ENCODE measurements at places on chromosomes 3 and 15.

DNA sequence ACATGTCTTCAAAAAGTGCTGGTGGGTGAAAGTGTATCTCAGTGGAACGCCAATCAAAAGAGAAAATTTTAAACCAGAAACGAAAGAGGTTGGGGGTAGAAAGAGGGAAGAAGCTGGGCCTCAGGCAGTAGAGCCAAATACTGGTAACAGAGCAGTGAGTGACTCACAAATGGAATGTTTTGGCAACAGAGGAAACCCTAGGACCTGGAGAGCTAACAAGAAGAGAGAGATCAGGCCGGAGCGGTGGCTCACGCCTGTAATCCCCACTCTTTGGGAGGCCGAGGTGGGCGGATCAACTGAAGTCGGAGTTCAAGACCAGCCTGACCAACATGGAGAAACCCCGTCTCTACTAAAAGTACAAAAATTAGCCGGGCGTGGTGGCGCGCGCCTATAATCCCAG, 450.8 kb upstream of the NAALADL2 start:
- no peak for DNase-seq

GRCh38 chr3:48684480-48685143, 1.1 kb downstream of the NCKIPSD start:
- DNase-seq: peak; percentile 25

DNA sequence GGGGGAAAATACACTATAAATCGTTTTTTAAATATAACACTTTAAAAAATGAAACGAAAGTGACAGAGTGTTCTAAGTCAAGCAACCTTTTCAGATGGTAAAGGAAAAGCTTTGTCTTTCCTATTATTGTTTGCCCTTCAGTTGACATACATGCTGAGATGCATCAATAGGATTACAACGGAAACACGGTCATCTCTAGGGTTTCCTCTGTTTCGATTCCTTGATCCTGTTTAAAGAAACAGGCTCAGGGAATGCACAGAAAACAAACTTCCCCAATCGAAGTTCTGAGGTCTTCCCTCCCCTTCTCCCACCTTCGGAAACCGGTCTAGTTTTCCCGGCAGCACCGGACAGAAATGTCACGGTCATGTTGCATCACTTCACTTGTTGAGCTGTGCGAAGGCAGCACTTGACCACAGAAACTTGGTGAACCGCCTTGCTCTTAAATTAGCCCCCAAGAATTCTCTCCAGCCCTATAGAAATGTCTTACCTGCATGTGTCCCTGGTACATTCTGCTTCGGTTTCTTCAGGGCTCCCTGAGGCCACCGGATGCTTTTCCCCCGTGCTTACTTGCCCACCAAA, 556 bp downstream of the PEX5L start:
- no peak for DNase-seq

DNA sequence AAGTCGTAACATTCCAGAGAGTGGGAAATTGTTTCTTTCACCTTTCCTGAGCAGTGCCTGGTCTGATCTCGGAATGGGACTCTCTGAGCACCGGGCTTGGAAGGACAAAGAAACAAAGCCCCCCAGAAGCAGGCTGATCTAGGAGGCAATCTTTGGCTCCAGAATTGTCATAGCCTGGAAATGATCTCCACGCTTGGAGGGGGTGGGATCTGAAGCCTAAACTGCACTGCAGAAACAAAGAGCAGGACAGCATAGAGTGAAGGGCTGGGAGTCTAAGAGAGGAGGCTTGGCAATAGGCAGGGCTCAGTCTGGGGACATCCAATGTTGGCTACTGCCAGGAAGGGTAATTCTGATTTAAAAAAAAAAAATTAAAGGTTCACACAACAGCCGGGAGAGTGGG, 1.9 kb downstream of the CRABP1 start:
- DNase-seq: no peak

DNA sequence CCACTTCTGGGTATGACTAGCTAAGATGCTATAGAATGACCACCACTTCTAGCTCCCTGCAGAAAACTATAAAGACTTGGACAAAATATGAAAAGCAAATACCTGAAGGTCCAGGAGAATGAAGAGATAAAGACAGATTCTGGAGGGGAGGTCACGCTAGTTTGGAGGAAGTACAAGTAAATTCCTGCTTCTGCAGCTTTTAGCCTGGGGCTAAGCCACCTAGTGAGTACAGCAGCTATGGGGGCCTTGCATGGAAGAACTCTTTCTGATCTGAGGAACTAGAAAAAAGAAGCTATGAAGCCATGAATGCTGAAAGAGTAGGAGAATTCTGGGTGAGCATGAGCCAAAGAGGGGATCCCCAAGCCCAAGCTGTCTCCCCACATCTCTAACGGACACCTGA, 29.8 kb downstream of the NRG4 start:
- DNase-seq: no peak

DNA sequence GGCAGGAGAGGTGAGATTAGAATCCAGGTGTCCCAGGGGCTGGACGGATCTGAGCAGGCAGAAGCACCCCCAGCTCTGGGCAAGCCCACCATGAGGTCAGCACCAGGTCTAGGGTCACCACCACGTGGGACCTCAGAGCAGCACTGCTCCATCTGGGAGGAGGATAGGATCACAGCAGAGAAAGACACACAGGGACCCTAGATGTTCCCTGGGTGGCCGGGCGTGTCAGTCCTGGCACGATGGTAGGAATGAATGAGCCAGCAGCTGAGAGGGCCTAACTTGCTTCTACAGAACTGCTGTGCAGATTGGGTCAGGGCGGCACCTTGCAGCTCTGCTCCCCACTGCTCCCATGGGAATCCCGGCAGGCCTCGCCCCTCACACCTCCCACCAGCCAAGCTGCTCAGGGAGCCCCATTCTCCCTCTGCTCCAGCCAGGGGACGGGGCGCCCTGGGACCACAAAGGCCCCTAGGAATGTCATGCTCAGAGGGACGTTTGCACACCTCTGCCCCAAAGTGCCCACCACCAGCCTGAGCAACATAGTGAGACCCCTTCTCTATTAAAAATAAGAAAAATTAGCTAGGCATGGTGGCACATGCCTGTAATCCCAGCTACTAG, 66.3 kb downstream of the ZNF445 start:
- no peak for DNase-seq

DNA sequence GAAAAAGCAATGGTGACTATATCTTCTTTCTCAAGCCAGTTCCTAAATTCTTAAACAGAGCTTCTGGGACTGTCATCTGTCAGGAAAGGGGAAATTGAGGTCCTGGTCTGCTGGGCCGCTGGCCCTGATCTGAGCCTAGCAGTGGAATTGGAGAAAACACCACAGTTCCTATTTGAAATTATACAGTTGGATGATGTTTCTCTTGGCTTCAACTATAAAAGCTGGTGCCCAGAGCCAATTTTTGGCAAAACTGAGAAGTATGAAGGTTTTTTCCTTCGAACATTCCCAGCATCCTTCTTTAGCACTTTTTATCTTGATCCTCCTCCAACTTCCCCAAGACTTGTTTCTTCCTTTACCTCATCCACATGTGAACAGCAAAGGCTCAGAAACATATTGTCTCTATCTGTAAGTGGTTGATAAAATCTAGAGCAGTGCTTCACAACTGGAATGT, 83.9 kb downstream of the CD47 start:
- no peak for DNase-seq

- no peak for DNase-seq
Observed at GRCh38 chr3:23387286-23387918, 184.3 kb downstream of the UBE2E2 start.

DNA sequence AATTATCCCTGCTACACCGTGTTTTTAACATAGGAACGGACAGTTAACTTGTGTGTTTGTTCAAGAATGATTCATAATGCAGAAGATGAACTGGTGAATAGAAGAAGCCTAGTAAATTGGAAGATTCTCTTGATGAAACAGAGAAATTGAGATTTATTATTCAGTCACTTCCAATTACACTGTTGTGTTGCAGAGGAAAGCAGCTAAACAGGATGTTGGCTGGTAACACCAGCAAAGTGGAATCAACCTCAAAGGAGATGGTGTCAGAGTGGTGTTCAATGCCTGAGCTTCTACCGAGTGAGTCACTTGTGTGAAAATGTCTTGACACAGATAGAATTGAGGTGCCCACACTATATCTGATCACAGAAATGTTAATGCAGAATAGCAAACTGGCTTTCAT, 399.6 kb downstream of the LPP start:
- no peak for DNase-seq

DNA sequence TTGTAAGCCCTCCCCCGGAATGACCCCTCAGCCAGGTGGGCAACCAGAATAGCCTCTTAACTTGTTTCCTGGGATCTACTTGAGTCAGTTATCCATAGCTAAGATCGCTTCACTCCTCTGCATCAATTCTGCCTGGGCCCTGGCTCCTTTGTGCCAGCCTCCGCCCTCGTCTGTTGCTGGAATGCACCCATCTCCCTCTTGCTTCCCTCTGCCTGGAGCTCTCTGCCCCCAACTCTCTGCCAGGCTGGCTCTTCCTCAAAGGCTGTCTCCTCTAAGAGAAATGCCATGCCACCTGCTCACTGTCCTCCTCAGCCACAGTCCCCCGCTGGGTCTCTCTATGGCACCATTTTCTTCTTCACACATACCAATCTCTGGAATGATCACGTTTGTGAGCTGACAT, 240.8 kb downstream of the ADAMTS17 start:
- no peak for DNase-seq

GRCh38 chr3:141941093-141941492, 64.7 kb downstream of the ATP1B3 start:
- DNase-seq: no peak

- no peak for DNase-seq
Observed at GRCh38 chr3:74447221-74447620, 167.2 kb downstream of the CNTN3 start.

DNA sequence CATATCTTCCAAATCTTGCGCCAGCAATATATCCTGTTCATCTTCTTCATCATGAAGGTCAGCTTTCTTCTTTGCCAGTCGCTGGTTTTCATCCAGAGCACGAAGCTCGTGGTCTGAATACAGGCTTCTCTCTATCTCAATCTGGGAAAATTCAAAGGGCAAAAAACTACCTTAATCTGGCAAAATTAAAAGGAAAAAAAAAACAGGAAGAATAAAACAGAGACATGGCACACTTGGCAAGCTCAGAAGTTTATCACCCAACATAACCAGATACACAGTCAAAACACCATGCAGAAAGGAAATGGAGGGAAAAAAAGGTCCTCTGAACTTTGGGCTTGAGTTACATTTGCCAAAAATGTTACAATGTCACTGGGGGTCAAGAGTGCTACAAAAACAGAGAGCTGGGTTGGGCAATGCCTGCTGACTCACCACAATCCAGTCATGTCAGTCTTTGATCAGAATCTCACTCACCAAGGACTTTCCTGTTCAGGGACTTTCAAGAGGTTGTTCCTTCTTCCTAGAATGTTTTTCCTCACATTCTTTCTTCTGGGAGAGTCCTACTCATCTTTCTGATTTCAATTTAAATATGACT, 1.5 kb downstream of the MRPL46 start:
- DNase-seq: peak; percentile 82

DNA sequence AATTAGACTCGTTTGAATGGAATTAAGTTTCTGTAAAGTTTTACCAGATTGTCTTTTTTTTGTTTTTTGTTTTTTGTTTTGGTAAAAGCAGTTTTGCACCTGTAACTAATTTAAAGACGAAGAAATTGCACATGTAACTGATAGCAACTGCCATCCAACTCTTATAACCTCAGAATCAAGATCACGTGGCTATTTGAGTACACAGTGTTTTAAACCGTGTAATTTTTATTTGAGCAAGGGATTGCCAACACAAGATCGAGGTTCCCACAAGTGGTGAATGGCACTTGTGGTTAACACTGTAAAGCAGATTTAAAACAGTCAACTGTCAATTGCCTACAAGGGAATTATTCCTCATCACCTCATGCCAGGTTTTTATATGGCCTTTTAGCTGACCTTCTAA, 67.3 kb downstream of the PPARG start:
- DNase-seq: no peak

DNA sequence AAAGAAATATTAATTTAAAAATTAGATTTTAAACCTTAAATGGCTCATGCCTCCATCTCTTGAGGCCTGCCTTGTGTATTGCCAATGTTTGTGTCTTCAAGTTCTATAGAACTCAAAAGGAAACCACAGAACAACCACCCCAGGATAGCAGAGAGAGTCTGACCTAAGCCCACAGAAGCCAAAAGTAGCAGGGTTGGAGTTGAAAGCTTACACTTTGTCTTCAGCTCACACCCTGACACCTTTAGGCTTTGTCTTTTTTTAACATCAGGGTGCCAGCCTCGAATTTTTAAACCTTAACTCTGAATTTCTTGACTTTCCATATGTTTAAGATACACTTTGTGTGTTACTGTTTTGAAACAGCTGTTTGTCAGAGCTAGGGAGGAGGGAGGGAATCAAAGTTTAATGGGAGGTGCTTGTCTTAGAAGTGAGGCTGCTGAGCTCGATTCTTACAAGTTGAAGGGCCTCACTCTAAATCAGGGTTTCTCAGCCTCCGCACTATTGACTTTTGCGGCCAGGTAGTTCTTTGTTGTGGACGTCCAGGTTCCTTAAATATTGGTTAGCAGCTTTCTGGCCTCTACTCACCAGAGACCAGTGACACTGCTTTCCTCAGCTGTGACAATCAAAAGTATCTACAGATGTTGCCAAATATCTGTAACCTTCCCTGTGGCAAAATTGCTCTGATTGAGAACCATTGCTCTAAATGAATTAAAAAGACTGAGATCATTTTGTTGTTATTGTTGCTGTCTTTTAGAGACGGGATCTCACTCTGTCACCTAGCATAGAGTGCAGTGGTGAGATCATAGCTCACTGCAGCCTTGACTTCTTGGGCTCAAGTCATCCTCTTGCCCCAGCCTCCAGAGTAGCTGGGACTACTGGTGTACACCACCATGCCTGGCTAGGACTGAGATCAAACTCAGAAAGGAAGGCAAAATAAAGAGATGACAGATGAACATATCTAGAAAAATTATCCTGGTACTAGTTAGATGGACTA, 139.2 kb upstream of the EOMES start:
- no peak for DNase-seq

- DNase-seq: no peak
Observed at GRCh38 chr15:33135355-33135781, 59.1 kb downstream of the FMN1 start.

DNA sequence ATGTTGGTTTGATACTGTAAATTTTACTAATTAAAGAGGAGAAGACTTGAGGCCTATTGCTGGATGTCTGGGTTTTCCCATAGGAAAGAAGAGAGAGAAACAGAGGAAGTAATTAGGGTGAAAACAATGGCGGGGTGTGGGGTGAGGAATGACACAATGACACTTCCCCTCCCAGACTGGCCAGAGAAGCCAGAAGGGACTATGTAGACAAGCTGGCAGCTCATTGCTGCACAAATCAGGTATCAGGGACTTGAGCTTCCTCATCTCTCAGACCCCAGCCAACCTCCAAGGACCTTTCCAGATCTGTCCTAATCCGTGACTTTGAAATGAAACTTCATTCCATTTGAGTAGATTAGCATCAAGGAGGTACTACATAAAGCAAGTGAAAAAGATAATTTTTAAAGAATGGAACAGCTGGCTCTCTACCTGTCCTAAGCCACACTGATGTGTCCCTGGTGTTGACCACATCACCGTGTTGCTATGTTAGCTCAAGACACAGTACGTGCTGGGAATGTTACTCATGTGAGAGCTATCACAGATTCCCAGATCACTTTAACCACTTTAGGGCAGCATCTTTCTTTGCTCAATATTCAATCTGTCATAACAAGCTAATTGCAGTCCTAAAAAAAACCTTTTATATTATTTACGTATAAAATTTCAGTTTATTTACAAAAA, 22.2 kb downstream of the TMEM212 start:
- no peak for DNase-seq

Data from erythroblast (primary cell).